Fibroblast of villous mesenchyme (primary cell): ENCODE measurements at places on chromosomes 6 and 20. TPM values are rescaled to one million over a fixed set of nuclear protein-coding genes. Genes with fewer than 3 reads are reported as not detected.

DNA sequence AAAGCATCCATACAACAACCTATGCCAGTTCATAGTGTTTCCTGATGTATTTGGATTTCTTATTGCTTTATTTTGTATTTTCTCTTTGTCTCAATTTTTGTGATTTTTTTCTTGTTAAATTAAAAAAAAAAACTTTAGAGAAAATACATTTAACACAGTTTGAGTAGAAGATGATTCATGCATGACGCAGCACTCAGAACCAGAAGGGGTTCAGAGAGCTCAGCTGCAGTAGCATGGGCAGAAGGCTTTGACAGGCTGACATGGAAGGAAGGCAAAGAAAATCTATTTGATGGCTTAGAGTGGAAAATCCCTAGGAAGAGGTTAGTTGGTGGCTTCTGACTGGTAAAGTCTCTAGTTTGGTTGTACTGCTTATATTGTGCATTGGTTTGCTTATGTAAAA, 207.2 kb upstream of the STXBP5 start:
- DNase-seq, result peak; percentile 51

- no peak for DNase-seq
These were observed 4.7 kb downstream of the JPH2 start for GRCh38 chr20:44182135-44182765.

DNA sequence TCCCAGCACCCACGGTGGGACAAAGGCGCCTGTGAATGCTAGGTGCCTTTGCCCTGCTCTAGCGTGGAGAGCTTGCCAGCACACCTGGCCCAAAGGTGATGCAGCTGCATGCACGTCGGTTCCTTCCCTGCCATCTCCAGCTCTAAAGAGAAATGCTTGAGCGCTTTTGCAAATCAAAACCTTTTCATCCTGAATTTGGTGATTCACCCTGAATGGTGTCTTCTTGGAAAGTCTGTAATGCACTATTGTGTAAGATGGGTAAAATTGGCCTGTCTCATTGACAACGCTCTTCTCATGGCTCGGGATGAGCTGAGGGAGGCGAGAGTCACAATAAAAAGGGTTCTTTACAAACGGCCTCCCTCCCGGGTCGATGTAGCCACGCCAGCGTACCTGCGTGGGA, 103.1 kb upstream of the ID4 start:
- DNase-seq, result no peak

DNA sequence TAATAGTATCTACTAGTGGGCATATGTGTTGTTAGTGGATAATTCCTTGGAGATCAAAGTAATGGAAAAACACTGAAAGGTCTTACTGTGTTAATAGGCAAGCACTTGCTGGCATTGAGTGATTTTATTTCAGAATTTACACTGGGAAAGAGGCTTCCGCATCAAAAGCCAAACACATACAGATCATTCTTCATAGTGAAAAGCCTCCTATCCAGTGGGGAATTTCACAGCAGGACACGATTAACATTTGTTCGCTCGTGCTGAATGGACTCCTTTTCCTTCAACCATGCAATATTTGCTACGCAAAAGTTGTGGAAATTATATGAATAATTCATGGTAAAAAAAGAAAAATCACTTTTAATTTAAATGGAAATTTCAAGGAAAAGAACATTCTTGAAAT, 26.4 kb downstream of the GABRR1 start:
- no peak for DNase-seq

- no peak for DNase-seq
These were observed 96.2 kb downstream of the ANKS1A start for GRCh38 chr6:34985236-34985635.

DNA sequence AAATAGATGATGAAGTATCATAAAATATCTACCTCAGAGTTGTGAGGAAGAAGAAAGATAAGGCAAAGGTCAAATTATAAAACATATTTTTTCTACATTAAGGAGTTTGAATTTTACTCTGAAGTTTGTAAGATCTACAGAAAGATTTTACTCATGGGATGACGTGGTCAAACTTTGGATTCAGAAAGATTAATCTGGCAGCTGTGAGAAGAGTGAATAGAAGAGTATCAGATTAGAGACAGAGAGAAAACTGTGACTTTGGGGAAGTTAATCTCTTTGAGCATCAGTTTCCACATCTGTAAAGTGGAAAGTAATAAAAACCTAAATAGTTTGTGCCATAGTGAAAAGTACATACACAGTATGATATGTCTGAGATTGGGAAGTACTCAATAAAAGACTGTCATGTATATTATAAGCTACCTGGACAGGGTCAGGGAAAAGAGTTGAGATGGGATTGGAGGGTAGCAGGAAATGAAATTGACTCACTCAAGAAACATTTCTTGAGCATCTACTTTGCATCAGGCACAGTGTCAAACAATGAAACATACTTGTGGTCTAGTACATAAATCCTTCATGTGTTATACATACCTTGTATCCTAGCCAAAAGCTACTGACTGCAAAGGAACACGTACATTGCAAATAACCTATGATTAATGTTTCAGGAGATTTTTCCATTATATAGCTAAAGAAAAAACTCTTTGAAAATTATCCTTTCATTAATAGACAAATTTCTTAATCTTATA, 222.1 kb downstream of the TMEM200A start:
- DNase-seq, result peak; percentile 65

- no peak for DNase-seq
These were observed 96.6 kb downstream of the CDKAL1 start for GRCh38 chr6:20630617-20631548.

PLTP gene
- total RNA-seq, result 10.4 and 14.8 TPM in 2 replicates

PLCB4 gene
- 3.2 and 3.5 TPM in 2 replicates for total RNA-seq

CALHM4 gene
- not detected in 2 replicates for total RNA-seq

ZSCAN31 gene
- 3.5 and 3.9 TPM in 2 replicates for total RNA-seq

SCRT2 gene
- total RNA-seq, result not detected in 2 replicates
